ENCODE measurements at places on chromosomes 16 and 17.

DNA sequence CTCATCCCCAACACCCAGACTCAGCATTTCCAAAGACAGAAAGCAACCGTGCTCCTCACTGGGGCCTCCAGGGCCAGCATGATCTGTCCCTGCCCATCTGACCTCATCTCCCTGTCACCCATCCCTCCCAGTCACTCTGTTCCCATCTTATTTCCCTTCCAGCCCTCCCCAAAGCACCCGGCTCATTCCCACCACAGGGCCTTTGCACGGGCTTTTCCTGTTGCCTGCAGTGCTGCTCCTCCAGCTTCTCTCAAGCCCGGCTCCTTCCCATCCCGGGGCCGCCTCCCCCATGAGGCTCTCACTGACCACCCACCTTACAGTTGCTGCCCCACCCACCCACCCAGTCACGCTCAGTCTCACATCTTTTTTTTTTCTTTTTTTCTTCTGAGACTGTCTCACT, 54.8 kb downstream of the RMI2 start:
- DNase-seq: no peak

GRCh38 chr17:48611213-48611612, 396 bp upstream of the HOXB7 start:
- no peak for DNase-seq

GRCh38 chr16:67528222-67528869, at the start of gene RIPOR1:
TSS of gene RIPOR1 (plus strand) at chr16:67528829. CDS start at chr16:67538447, 9,618 bp downstream.
- peak; percentile 66 for DNase-seq

DNA sequence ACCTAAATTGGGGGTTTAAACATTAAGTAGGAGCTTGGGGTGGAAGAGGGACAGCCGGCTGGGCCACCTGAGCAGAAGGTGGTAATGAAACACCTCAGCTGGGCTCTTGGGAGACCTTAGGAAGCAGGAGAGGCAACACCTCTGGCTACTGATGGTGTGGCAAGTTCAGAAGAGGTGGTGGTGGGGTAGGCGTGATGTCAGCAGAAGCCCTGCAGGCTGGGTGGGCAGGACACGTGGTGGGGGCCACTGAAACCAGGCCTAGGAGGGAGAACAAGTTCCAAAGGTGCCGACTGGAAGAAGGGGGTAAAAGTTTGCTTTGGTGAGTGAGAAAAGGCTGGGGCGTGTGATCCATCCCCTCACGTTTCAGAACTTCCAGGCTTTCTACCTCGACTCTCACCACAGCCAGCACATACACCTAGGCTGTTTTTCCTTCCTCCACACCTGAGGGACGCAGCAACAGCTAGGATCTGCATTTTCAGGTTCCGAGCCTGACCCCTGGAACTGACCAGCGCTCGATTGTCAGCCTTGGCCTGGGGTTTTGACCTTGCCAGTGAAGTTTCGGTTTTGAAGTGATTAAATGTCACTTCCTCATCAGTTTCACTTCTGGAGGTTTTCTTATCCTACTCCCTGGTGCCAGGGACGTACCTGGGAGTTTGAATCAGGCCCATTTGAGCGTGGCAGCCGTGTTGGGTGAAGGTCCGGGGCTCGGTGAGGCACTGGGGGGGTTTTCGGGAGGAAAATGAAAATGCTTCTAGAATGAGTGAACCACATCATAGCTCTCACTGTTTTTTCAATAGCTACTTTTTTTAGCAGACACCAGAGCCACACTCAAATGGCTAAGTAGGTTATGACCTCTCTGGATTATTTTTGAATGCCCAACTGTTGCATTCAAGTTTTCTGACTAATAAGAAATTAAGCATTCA, 10.0 kb downstream of the SNN start:
- no peak for DNase-seq

DNA sequence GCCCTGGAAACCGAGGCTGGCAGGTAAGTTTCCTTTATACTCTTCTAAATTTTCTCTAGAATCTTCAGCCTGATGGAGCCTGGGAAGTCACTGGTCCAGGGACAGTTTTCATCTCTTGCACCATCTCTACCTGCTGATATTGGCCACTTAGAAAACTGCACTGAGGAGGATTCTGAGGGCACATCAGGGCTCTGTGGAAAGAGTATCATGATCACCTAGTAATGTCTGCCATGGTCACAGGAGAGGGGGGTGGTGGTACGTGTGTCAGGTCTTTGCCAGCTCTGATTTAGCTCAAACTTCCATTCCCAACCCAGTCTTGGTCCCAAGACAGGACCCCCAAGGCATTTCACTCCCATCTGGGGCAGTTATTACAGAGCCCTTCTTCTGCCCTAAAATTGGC, 35.2 kb upstream of the DOC2B start:
- DNase-seq: no peak

GRCh38 chr17:27466743-27467375, 10.6 kb downstream of the KSR1 start:
- DNase-seq: peak; percentile 38

- DNase-seq: no peak
Measured at GRCh38 chr17:64240261-64240740, 22.8 kb downstream of the TEX2 start.

GRCh38 chr16:24516900-24517669, 22.3 kb upstream of the RBBP6 start:
- peak; percentile 67 for DNase-seq

- DNase-seq: no peak
Measured at GRCh38 chr16:19846436-19846835, 38.2 kb downstream of the GPRC5B start.
